ENCODE measurements at places on chromosomes 2 and 18. TPM values are rescaled to one million over a fixed set of nuclear protein-coding genes. Genes with fewer than 3 reads are reported as not detected.

DNA sequence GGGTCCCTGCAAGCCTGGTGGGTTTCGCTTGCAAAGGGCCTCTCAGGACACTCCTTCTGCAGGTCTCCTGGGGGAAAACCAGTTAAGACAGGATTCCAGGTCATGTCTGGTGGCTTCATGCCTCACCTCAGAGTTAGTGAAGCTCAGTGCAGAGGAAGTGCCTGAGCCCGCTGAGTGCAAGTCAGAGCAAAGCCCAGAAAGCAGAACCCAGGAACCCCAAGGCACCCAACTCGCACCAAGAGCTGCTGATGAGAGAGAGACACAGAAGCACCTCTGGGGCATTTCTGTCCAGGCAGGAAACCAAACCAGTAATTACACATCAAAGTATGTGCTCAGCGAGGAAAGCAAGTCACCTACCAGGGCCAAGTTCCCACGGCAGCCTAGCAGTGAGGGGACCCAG lies 78.4 kb downstream of the ARHGEF4 start:
- no peak for DNase-seq

DNA sequence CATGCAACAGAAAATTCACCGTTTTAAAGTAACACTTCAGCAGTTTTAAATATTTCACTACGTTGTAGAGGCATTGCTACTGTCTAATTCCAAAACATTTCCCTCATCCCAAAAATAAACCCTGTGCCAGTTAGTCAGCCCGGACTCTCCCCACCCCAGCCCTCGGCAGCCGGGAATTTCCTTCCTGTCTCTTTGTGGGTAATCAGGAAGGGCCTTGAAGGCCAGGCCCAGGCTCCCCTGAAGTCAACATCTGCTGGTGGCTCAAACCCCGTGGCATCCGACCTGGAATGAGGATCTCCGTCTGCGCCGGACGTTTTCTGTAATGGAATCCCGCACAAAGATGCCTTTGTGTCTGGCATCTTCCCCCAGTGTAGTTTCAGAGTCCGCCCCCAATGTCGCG lies 219.6 kb downstream of the SNTG2 start:
- DNase-seq: no peak

DNA sequence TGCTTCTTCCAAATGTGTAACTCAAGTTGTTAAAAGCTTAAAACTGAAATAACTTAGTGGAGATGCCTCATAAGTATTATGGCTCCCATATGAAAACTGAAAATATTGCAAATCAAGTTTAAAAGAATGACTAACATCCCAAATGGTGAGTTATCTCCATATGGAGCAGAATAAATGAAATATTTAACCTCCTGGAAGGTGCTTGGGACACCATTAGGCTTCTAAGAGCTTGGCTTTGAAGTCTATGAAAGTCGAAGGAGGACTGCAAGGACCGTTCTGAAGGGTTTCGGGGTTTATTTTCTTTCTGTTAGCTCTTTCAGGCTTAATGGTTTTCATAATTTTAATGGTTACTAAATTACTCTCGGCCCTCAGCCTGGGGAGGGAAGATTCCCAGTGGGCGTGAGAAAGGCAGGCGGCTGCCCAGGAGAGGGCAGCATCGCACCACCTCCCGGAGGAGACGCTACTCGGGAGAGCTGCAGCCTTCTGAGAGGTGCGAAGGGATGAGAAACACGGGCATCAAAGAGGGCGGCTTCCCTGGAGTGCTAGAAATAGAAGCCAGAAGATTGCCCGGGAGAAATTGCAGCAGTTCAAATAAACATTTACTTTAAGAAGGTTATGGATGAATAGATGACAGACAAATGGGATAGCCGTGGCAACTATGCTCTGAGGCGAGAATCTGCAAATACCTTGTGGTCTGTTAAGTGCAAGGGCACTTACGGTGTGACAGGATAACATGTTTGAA lies 43.1 kb downstream of the MAP3K19 start:
- DNase-seq: peak; percentile 62

- DNase-seq: no peak
These were observed 204.9 kb downstream of the CDH7 start for GRCh38 chr18:65955747-65956146.

DNA sequence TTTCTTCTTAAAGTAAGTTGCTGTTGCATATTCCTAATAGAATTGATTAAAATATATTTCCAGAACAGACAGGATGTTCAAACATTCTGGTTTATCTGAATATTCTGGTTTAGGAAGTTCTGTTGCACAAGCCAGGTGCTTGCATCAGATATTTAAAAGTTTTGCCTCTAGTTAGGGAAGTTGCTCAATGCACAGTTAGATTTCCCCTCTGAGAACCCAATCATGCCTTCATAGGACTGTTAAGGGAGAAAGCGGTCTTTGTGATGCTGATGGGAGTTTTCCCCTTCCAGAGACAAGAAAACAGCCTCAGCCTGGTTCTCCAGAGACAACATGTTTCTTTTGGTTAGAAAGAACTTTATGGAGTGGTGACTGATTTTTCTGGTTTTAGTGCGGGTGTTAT lies 65.6 kb upstream of the REV1 start:
- no peak for DNase-seq

DNA sequence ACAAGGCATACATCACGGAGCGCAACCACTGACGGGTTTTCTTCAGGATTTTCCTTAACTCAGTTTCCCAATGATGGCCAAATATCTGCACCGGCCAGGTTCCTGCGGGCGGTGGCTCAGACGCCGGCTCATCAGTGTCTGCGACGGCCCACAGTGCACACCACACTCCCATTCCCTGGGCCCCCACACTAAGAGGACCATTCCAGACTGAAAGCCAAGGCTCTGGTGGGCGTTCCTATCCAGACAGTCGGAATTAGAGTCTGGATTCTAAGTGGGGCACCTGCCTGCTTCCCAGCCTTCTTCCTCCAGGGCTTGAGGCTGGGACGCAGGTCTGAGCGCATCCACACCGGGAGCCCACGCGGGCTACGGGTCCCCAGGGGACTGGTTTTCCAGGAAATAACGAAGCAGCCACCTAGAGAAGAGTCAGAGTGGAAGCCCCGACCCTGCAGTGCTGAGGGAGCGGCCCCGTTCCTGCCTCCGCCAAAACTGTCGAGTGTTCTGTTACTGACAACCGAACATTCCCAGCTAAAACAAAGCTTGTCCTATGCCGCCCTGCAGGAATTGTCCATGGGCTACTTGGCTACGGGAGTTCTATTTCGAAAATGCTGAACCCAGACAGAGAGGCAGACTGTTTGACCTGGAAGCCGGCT lies 75.3 kb downstream of the TMEM18 start:
- DNase-seq: no peak

DNA sequence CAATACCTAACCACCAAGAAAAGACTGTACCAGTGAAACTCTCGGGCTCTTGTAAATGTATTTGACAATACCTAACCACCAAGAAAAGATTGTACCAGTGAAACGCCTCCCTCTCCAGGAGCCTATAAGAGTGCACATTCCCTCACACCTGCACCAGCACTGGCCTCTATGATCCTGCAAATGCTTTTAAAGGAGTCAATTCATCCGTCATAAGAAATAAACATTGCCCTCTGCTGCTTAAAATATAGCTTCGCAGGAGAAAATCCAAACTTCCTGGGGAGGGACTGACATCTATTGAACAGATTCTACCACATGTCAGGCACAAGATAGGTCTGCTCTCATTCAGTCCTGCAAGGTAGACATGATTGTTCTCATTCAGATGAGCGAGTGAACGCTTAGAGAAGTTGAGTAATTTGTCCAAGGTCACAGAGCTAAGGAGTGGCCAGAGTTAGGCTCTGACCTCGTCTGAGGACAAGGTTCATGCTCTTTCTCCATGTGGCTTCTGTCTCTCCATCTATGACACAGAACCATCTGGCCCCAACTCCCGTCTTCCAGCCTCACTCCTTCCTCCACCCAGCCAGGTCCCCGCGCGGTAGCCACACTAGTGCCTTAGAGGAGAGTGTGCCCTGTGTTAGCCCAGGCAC lies 38.7 kb downstream of the MCFD2 start:
- DNase-seq: peak; percentile 88

DNA sequence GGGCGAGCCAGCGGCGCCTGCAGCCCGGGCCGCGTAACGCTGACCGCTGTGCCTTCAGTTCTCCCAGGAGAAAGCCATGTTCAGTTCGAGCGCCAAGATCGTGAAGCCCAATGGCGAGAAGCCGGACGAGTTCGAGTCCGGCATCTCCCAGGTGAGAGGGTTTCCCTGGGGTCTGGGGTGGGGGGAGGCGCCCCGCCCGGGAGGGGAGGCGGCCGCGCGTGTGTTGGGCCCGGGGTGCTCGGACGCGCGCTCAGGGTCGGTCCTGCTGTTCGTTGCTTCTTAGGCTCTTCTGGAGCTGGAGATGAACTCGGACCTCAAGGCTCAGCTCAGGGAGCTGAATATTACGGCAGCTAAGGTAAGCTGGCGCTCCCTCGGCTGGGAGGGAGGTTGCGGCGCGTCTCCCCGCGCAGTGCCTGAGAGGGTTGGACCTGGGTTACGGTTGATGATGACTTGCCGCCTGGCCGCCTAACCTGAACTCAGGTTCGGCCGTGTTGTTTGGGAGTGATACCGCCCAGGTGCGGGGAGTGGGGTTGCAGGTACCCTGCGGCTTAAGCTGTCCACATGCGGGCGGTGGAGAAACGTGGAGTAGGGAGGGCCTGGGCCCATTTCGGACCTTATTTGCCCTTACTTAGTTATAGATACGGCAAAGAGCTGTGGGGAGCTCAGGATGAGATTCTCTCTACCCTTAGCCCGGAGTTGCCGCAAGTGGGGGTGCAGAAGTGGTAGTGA lies 638 bp downstream of the RPS7 start:
- no peak for DNase-seq

DNA sequence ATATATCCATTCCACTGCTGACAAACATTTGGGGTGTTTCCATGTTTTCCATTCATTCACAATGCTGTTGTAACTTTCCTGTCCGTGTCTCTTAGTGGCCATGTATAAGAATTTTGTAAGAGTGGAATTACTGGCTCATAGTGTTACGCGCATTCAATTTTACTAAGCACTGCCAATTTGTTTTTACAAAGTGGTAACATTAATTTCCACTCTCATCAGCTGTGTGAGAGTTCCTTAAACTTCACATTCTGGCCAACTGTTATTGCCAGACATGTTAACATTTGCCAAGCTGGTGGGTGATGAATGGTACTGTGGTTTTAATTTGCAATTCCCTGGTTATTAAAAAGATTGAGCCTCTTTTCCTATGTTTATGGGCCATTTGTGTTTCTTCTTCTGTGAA lies 134.2 kb downstream of the DTNB start:
- DNase-seq: no peak

GRCh38 chr2:46299365-46300263 lies 2.4 kb downstream of the EPAS1 start:
- peak; percentile 62 for DNase-seq

DNA sequence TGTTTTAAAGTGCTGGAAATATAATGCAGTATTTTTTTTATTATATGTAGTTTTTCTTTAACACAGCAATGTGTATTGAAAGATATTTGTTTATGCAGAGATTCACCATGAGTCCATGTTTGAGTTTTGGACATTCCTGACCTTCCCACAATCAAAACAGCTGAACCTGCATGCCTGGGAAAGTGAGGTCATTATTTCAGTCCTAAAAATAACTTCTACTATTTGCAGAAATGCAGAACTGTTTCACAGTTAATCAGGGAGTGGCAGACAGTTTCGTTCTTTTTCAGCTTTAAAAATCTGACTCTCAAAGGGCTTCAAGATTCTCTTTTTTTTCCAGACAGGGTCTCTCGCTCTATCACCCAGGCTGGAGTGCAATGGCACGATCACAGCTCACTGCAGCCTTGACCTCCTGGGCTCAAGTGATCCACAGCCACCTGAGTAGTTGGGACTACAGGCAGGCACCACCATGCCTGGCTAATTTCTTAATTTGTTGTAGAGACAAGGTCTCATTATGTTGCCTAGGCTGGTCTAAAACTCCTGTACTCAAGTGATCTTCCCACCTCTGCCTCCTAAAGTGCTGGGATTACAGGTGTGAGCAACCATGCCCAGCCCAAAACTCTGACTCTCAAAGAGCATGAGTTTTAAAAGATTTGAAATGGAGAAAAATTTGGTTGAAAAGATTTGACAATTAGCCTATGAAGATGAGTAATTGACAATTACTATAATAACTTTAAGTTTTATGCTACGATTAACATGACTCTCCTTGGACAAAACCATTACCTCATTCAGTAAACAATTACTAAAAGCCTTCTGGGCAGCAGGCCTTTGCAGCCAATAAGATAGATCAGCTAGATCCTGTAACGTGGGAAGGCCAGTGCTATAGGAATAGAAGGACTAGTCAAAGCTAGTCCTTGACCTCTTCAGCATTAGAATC lies 5.0 kb upstream of the MYL12B start:
- DNase-seq: peak; percentile 91

DNA sequence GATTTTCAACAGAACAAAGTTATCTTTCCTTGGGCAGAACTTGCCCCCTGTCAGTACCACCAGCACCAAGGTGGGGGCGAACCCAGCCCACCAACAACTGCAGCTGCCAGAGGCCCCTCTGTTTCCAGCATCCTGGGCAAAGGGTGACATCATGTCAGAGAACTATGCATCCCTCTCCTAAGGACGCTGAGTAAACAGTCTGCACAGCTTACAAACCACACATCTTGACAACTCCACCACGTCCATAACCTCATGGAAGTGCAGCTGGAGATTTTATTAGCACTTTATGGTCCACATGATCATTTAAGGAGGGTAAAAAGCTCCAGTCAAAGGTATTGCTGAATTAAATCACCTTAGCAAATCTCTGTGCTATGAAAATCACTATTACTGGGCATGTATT lies 40.4 kb downstream of the PIEZO2 start:
- DNase-seq: no peak

DNA sequence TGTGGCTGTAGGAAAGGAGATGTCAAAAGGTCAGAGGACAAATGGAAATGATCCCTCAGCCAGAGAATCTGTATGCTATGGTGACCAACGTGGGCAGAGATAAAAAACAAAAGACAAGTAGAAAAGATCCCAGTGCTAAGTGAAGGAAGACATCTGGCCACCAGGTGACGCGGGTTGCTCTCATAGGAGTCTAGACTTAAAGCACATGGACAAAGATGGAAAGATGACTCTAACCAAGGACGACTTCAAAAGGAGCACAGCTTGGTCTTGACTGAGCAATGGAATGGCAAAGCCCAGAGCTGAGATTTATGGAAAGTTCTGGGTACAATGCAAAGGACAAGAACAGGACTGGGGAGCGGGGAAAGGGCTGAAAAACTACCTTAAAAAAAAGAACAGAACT lies 96.8 kb downstream of the CLIP4 start:
- no peak for DNase-seq

Gene SERPINB13
- total RNA-seq: not detected

Gene UGT1A10
- not detected for total RNA-seq

Gene CAPN14
- total RNA-seq: under 0.01 TPM

Gene SMCHD1
- 47.3 TPM for total RNA-seq

Gene GKN1
- not detected for total RNA-seq

Gene GCKR
- total RNA-seq: under 0.01 TPM
